ENCODE measurements at places on chromosomes 12 and 14.

DNA sequence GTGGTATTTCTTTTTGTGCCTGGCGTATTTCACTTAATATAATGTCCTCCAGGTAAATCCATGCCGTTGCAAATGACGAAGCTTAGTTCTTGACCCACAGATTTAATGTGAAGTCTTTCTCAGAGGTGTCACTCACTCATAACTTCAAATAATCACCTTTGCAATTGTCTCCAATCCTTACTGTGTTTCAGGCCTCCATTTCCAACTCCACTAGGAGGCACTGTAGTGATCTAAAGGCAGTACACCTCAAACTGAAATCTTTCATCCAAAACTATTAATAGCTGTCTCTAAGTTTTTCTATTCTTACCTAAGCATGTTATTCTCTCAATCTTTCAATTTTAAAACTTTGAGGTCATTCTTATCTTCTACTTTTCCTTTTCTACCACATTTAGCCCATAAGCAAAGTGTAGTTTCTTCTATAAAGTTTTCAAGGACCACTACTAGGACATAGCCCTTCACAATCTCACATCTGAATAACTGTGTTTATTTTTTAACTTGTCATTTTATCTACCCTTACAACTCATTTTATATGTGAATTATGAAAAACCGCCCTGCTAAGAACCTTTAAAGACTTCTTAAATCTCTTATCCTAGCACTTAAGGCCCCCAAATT lies 25.5 kb upstream of the FBXO34 start:
- DNase-seq = no peak

GRCh38 chr12:64392221-64392620 lies 1.7 kb upstream of the C12orf56 start:
- DNase-seq = no peak

DNA sequence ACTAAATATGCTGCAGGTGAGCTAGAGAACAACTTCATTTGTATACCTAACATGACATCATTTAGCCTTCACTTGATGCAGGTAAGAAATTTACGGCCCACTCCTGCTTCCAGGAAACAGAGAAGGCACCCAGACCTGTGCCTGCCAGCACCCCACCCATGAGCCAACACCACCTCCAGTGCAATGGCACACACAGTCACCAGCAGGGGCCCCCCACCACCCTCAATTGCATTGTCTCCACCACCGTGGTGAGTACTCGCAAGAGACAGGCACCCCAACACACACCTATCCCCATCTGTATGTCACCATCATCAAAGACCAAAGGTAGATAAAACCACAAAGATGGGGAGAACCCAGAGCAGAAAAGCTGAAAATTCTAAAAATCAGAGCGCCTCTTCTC lies 107.6 kb downstream of the KLHL28 start:
- no peak for DNase-seq

- no peak for DNase-seq
These were observed 23.5 kb upstream of the NOVA1 start for GRCh38 chr14:26621364-26621763.

GRCh38 chr14:102066041-102066451 lies 20.8 kb downstream of the HSP90AA1 start:
- no peak for DNase-seq

- DNase-seq = no peak
These were observed 227.3 kb downstream of the KTN1 start for GRCh38 chr14:55807053-55807880.

- DNase-seq = no peak
These were observed 1.4 kb downstream of the HSP90AA1 start for GRCh38 chr14:102085488-102085887.

- no peak for DNase-seq
These were observed 139.7 kb downstream of the RIMBP2 start for GRCh38 chr12:130576371-130576816.

DNA sequence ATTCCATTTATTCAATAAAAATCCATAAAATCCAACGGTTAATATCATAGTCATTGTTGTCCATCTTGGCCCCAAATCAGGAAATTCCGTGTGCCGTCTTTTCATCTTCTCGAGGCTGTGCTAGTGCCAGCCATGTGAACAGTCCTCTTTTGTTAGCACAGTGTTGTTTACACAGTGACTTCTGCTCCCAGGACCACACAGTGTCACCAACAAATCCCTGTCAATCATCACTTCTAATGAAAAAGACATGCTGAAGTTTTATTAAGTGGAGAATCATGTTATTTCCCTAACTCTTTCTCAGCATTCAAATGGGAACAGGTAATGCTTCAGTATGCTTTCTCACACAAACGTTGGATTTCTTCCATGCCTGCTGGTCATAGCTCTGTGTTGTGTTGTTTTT lies 1.9 kb upstream of the SLCO1A2 start:
- DNase-seq = no peak

DNA sequence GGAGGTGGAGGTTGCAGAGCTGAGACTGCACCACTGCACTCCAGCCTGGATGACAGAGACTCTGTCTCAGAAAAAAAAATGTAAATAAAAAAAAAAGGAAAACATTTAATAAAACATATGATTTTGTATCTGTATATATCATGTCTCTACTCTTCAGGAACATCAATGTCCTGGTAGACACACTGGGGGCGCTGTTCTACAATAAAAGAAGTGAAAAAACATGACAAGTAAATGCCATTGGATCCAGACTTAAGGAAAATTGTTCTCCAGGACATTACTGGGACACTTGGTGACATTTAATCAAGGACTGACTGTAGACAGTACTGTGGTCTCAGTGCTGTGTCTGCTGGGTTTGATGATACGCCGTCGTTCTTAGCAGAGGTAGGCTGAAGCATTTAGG lies 15.5 kb upstream of the KLC1 start:
- DNase-seq = no peak

DNA sequence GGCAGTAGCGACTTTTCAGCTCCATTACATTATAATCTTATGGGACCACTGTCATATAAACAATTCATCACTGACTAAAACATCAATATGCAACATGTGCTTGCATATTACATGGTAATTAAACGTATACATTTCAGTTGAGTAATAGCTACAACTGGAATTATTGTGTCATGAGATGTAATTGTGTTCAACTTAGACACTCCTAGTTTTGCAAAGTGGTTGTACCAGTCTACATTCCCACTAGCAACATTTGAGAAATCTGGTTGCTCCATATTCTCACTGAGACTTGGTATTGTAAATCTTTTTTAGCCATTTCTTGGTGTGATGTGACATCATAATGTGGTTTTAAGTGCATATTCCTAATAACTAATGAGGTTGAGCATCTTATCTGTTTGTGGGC lies 90.0 kb downstream of the CAPZA3 start:
- DNase-seq = no peak

DNA sequence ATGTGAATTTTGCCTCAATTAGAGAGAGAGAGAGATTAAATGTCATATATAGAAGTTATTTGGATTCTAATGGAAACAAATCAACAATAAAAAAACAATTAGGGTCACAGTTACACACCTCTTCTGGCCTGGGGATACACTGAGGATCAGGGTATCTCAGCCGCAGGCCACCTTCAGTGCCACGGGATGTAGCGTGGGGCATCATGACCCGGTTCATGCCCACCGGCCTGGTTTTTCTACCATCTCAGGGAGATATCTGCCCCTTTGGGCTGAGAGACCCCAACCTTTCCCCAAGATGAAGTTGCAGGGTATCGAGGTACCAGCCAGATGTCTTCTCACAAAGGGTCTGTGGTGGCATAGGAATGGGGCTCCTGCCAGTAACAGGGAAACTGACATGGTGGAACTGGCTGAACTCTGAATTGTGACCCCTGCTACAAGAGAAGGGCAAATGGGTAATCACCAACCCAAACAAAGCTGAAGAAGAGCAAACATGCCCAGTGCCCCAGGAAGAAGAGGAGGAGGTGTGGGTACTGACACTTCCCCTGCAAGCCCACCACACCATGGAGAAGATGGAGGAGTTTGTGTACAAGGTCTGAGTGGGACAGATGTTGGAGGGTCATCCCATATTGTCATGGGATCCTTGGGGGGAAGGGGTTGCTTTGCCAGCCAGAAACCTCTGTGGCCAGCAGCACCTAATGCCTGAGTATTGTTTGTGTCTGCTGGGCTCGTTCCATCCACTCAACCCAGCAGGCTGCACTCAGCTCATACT lies 19.5 kb downstream of the SERPINA3 start:
- DNase-seq = no peak

DNA sequence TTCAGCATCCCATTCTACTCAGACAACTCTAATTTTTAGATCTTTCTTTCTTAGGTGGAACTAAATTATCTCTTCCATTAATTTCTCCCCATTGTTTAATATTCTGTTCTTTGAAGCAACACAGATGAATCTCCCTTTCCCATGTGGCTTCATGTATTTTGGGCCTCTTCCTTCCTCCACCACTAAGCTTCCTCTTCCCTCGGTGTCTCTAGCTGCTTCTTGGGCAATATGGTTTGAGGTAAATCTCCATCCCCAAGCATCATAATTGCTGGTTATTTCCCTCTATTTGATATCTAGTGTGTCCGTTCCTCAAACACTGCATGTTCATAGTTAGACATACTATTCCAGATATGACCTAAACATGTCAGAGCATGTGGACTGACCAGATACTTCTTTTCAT lies 119.2 kb downstream of the PELI2 start:
- DNase-seq = no peak

GRCh38 chr12:92259291-92259690 lies 113.6 kb upstream of the BTG1 start:
- no peak for DNase-seq

DNA sequence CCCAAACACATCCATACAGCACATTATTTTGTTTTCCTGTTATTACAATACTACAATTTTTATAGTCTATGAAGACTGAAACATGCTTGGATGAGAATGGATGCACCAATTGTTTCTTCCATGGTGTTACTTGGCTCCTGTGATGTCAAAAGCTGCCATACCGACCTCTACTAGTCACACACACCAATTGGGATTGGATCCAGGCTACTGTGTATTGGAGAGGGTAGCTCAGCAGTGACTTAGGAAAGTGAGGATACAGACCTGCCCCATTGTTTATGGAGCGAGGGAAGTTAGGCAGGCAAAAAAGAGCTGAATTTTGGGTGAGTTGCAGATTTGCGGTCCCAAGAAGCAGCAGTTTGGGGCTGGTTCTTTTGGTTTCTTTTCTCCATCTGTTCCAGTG lies 30.8 kb upstream of the AKAP6 start:
- no peak for DNase-seq

- DNase-seq = no peak
These were observed 21.4 kb upstream of the SEL1L start for GRCh38 chr14:81555051-81555450.

DNA sequence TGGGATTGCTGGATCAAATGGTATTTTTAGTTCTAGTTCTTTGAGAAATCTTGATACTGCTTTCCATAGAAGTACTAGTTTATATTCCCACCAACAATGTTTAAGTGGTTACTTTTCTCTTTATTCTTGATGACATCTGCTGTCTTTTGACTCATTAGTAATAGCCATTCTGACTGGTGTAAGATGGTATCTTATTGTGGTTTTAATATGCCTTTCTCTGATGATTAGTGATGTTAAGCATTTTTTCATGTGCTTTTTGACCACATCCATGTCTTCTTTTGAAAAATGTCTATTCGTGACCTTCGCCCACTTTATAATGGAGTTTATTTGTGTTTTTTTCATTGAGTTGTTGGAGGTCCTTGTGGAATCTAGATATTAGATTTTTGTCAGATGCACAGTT lies 865.7 kb downstream of the SLC6A15 start:
- no peak for DNase-seq

DNA sequence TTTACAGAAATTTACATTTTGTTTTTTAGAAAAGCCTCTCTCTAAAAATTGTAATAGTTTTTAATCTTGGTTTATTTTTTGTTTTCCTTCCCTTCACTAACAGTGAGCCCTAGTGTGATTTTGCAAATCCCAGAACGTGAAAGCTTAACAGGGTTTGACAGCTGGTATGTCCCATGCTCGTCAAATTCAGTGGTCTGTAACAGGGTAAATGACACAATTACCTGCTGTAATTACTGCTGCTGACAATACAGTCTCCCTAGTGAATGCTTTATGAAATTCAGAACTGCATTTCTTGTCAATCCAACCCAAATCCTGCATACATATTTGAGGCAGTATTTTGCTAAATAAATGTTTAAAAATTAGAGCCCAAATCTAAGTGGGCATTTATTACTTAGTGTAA lies 249.2 kb downstream of the NELL2 start:
- no peak for DNase-seq

- DNase-seq = no peak
These were observed 36.8 kb downstream of the SPTSSA start for GRCh38 chr14:34425095-34425851.

- DNase-seq = no peak
These were observed 23.6 kb downstream of the ACADS start for GRCh38 chr12:120749256-120749655.

DNA sequence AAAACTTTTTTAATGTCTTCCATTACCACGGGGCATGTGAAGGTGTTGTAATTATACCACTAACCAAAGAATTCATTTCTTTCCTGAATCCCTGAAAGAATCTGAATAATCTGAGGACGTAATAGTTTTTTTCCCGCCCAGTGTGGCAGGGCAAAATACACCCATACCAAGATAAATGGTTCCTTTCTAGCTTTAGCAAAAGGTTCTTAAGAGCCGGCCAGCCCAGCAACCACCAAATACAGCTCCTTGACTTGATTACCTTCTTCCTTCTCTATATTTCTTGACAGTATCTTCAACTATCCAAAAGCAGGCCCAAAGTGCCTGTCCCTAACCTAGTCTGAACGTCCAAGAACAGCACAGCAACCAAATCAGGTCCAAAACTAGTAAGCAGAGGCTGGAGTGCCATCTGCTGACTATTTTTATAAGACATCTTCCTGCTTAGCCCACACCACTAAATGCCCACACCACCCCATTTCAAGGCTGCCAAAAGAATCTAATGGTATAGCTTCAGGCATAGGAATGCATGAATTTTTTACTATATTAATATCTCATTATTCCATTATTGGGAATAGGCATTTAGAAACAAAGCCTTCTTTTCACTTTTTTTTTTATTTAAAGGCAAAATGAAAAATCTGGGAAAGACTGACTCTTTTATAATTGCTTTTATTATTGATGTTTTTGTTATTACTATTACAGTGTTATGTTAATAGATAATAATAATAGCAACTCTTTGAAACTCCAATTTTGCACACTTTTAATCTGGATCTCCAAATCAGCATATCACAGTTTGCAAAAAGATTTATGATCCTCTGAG lies 524.4 kb downstream of the MED13L start:
- peak; percentile 80 for DNase-seq

GRCh38 chr14:31057035-31057434 lies 30.9 kb upstream of the STRN3 start:
- DNase-seq = no peak

GRCh38 chr12:72201457-72201856 lies 70.7 kb upstream of the TRHDE start:
- no peak for DNase-seq
